Activated naive CD4-positive, alpha-beta T cell (primary cell): ENCODE measurements at places on chromosomes 2 and 18.

GRCh38 chr2:27174638-27175037 is 25.8 kb downstream of the TCF23 start:
- no peak for DNase-seq

- DNase-seq, result no peak
Observed at GRCh38 chr2:71498261-71498701, 44.9 kb downstream of the DYSF start.

GRCh38 chr2:185484602-185485001 is 254.0 kb upstream of the FSIP2 start:
- DNase-seq, result no peak

GRCh38 chr2:96407041-96407918 is 71.7 kb downstream of the NCAPH start:
- DNase-seq, result peak; percentile 62

- DNase-seq, result no peak
Observed at GRCh38 chr2:111049792-111050640, 70.7 kb upstream of the BCL2L11 start.

DNA sequence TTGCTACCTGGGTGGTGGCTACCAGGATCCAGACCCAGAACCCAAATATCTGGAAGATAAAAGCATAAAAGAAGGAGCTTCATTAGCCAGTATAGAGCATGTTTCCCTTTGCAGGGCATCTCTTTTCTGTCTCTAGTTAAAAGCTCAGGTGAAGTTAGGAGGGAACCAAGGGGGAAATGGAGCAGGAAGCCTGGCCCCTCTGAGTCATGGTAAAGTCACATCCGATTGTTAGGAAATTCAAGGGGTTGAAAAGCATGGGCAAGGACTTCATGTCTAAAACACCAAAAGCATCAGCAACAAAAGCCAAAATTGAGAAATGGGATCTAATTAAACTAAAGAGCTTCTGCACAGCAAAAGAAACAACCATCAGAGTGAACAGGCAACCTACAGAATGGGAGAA is 126.9 kb downstream of the RPIA start:
- DNase-seq, result no peak
